Suprapubic skin (tissue), 4 donors: ENCODE measurements at places on chromosomes 16 and 17.

DNA sequence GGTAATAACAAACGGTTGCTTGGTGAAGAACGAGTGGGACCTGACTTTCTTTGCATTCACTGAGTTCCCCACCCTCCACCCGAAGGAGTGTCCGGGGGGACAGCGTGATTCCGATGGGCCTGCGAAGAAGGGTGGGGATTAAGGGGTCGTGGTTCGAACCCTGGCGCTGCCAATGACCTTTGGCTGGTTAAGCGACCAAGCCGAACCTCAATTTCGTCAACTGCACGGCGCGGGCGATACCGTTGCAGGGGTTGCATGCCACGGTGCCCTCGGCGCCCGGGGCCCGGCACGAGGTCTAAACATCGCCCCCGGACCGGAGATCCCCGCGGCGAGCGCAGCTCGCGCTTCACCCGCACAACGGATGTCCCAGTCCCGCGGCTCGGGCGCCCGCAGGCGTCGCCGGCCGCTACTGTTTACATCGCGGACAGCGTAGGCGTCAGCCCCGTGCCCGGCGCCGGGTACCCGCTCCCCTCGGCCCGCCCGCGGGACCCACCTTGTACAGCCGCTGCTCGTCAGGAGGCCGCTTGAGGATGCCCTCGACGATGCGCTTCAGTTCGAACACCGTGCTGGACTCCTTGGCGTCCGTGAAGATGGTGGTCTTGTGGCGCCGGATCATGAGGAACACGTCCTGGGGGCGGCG lies 460 bp downstream of the ELOB start:
- peaks cover 26% of the 10 kb centered on the region for H3K36me3 ChIP-seq
- no peaks in the 10 kb centered on the region for H3K27me3 ChIP-seq
- peak overlapping the region; percentile 84 for H3K4me3 ChIP-seq
- peaks cover 37% of the 10 kb centered on the region for H3K4me1 ChIP-seq
- DNase-seq = no peak

DNA sequence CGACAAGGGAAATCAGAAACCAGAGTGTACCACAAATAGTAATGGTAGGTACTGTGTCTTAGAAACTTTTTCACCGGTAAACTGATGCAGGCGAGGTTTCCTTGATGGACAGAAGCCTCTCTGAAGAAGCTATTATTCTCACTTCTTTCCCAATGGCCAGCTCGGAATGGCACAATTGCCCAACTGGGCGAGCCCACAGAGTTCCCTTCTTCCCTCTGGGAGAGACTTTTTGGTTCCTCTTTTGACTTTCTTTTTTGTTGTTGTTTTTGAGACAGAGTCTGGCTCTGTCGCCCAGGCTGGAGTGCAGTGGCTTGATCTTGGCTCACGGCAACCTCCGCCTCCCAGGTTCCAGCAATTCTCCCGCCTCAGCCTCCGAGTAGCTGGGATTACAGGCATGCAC lies 16.9 kb downstream of the SLC43A2 start:
- H3K36me3 ChIP-seq = peaks cover 4% of the 10 kb centered on the region
- H3K4me3 ChIP-seq = no peak overlapping the region
- peak overlapping the region; percentile 28 for H3K27ac ChIP-seq
- no peaks in the 10 kb centered on the region for H3K27me3 ChIP-seq
- no peak for DNase-seq

- no peak for DNase-seq
- no peaks in the 10 kb centered on the region for H3K36me3 ChIP-seq
- no peak overlapping the region for H3K4me3 ChIP-seq
- H3K4me1 ChIP-seq = peaks cover 9% of the 10 kb centered on the region
Observed at GRCh38 chr17:77596491-77597417, 361.7 kb upstream of the TNRC6C start.

DNA sequence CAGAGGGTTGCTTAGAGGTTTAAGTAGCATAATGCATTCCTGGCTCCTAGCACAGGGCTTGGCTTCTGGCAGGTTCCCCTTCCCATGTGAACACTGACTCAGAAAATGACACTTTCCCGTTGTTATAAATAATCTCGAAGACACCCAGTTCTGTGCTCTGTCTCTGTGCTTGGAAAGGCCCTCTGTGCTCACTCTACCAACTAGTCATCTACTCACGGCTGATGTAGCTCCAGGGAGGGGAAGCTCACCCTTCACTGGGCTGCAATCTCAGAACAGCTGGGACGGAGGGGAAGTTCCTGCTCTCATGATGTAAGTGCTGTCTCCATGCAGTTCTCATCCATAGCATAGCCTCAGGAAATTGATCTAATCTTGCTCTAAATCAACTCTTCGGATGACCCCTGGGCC lies 230.5 kb upstream of the ASIC2 start:
- no peak overlapping the region for H3K27ac ChIP-seq
- no peaks in the 10 kb centered on the region for H3K27me3 ChIP-seq
- peaks cover 10% of the 10 kb centered on the region for H3K4me1 ChIP-seq
- no peak overlapping the region for H3K4me3 ChIP-seq
- H3K36me3 ChIP-seq = no peaks in the 10 kb centered on the region
- DNase-seq = peak; percentile 78

- peaks cover 11% of the 10 kb centered on the region for H3K4me1 ChIP-seq
- H3K36me3 ChIP-seq = no peaks in the 10 kb centered on the region
- H3K27me3 ChIP-seq = peaks cover 98% of the 10 kb centered on the region
- peak overlapping the region; percentile 27 for H3K4me3 ChIP-seq
- H3K27ac ChIP-seq = no peak overlapping the region
Observed at GRCh38 chr16:1102921-1103635, 7.0 kb upstream of the C1QTNF8 start.

- H3K27ac ChIP-seq = peak overlapping the region; percentile 56
- H3K36me3 ChIP-seq = peaks cover 47% of the 10 kb centered on the region
- peaks cover 27% of the 10 kb centered on the region for H3K4me1 ChIP-seq
- DNase-seq = peak; percentile 70
Observed at GRCh38 chr16:23072084-23072599, 77.1 kb downstream of the USP31 start.

DNA sequence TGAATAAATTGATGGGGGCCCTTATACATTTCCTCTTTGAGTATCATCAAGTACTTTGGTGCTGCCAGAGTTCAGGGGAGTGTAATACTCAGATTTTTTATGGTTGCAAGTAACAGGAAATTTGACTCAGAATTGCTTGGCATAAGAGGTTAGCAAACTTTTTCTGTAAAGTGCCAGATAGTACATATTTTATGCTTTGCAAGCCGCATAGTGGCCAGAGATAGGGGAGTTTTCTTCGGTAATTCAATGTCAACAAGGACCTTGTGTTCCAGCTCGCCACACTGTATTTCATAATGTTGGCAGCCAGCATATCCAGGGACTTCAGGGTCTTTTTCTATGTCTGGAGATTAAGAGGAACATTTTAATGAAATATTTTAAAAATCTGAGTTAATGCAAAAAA lies 51.0 kb upstream of the MARCHF10 start:
- H3K27ac ChIP-seq = no peak overlapping the region
- H3K4me3 ChIP-seq = no peak overlapping the region
- no peaks in the 10 kb centered on the region for H3K27me3 ChIP-seq
- no peak for DNase-seq
- H3K36me3 ChIP-seq = no peaks in the 10 kb centered on the region

DNA sequence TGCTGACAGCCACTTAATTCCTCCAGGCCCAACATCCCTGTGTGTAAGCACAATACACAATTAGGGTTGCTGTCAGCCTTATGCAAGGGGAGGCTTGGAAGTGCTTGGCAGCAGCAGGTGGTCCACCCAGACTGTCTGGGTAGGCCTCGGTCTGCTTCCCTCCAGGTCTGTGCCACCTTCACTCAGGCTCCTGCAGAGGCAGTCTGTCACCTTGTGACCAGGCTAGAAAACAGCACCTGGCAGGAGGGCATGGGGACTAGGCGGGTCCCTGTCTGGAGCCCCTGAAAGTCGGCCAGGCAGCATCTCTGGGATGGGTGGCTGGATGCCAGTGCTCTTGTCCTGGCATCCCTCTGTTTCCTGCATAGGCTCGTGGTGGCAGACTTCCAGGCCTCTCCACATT lies 578.1 kb downstream of the KCNJ18 start:
- H3K4me3 ChIP-seq = no peak overlapping the region
- no peaks in the 10 kb centered on the region for H3K27me3 ChIP-seq
- H3K36me3 ChIP-seq = no peaks in the 10 kb centered on the region
- no peak for DNase-seq
- no peaks in the 10 kb centered on the region for H3K4me1 ChIP-seq

DNA sequence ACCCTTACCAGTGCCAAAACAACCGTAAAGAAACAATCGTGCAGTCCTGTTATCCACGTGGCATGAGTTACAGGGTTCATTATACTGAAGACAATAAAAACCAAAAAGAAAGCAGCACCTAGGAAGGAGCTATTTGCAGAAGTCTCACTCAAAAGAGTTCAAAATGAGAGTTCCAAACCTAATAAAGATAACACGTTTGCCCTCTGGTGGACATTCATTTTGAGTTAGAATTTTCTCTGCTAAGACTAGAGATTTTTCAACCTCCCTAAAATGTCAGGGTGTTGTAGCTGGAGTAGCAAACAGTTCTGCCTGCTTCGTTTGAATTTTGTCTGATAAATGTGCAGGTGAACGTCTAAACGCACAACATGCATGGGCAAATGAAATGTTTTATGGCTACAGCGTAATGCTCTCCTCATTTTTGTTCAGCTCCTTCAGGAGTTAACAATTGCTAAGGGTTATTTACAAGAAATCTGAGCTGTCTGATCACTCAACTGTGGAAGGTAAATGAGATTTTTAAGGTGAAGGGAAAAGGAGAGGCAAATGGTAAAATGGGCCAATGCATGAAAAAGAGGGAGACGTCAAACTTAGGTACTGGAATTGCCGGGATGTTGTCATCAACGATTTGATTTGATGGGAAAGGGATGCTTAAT lies 1067.9 kb upstream of the EEF2KMT start:
- H3K4me1 ChIP-seq = no peaks in the 10 kb centered on the region
- H3K4me3 ChIP-seq = no peak overlapping the region
- H3K27me3 ChIP-seq = no peaks in the 10 kb centered on the region
- no peak for DNase-seq
- H3K36me3 ChIP-seq = no peaks in the 10 kb centered on the region
- H3K27ac ChIP-seq = no peak overlapping the region

GRCh38 chr17:16474012-16474725 lies 17.8 kb downstream of the LRRC75A start:
- no peak overlapping the region for H3K27ac ChIP-seq
- H3K4me3 ChIP-seq = no peak overlapping the region
- no peaks in the 10 kb centered on the region for H3K27me3 ChIP-seq

DNA sequence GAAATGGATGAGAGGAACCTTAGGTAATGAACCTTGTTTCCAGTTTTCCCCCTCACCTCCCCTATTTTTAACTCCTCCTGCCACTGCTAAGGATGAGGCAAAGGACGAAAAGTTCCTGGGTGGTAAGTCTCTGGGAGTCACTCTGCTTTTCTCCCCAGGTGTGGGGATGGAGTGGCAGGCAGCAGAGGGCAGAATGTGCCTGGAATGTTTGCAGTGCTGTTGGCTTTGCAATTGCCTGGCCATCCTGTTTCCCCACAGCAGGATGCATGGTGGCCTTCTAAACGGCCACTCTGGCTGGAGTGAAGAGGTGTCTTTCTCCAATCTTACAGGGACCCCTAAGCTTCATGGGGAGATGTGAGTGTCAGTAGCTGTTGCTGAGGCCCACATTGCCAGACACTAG lies 432.5 kb upstream of the ZFHX3 start:
- no peak for DNase-seq
- H3K36me3 ChIP-seq = no peaks in the 10 kb centered on the region
- H3K27ac ChIP-seq = no peak overlapping the region
- H3K4me1 ChIP-seq = no peaks in the 10 kb centered on the region
- H3K4me3 ChIP-seq = no peak overlapping the region
- peaks cover 27% of the 10 kb centered on the region for H3K27me3 ChIP-seq

- no peaks in the 10 kb centered on the region for H3K36me3 ChIP-seq
- peaks cover 17% of the 10 kb centered on the region for H3K4me1 ChIP-seq
- peaks cover 66% of the 10 kb centered on the region for H3K27me3 ChIP-seq
- no peak overlapping the region for H3K4me3 ChIP-seq
- no peak overlapping the region for H3K27ac ChIP-seq
- DNase-seq = no peak
Observed at GRCh38 chr16:77785373-77785764, 3.0 kb upstream of the VAT1L start.

GRCh38 chr16:83023640-83024039 lies 396.9 kb downstream of the CDH13 start:
- H3K4me1 ChIP-seq = no peaks in the 10 kb centered on the region
- H3K36me3 ChIP-seq = no peaks in the 10 kb centered on the region

DNA sequence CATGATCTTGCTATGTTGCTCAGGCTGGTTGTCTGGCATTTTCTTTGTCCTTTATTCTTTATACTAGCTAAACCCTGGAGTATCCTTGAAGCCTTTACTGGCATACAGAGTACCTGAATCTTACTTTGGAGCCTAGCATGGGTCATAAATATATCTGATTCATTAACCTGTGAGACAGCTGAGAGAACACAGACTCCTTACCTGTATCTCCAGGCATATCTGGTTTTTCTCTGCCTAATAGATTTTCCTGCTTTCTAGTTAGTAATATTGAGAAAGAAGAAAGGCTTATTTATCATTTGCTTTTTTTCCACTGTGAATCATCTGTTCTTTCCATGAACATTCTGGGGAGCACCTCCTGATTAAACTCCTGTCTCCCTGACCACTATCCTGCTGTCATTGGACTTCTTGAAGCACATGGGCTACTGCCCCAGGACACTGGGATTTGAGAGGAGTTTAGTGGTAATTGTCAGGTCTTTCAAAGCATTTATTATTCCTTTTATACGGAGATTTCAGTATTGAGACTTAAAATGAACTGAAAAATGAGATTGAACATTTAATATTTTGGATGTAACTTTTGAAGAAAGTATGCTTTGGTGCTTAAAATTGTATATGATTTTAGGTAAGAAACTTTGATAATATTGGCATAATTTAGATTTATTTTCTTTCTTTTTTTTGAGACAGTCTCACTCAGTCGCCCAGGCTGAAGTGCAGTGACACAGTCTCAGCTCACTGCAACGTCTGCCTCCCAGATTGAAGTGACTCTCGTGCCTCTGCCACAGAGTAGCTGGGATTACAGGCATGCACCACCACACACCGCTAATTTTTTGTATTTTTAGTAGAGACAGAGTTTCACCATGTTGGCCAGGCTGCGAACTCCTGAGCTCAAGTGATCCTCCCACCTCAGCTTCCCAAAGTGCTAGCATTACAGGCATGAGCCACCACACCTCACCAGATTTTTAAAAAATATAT lies 8.6 kb downstream of the PDP2 start:
- DNase-seq = no peak
- peaks cover 30% of the 10 kb centered on the region for H3K36me3 ChIP-seq
- no peaks in the 10 kb centered on the region for H3K4me1 ChIP-seq
- H3K4me3 ChIP-seq = no peak overlapping the region

DNA sequence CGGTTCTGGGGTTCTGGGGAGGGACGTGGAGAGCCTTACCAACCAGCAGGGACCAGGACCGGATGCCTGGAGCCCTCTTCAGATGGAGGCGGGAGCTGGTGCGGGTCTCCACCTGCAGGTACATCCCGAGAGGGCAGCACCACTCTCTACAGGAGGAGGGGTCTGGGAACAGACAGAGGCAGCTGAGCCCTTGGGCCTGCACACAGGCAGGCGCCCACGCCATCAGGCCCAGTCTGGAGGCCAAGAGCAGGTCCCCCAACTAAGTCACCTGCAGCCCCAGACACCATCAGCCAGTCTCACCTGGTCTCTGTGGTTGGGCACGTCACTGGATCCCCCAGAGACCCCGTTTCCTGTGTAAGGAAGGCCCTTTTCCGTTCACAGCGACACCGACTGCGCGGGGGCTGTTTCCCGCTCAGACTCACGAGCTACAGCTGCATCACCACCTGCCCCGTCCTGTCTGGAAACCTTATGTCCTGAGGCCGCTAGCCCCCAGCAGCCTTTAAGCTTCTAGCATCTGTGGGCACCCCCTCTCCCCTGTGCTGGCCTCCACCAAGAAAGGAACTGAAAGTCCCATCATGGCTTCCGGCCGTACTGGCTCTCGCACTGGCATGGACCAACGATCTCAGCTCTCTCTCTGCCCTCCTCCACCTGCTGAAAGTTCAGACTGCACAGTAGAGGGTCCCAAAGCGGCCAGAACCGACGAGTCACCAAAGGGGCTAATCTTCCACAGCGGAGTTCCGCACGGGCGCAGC lies 1.2 kb downstream of the CYBC1 start:
- peaks cover 46% of the 10 kb centered on the region for H3K4me1 ChIP-seq
- peak; percentile 78 for DNase-seq
- peak overlapping the region; percentile 80 for H3K27ac ChIP-seq
